ENCODE measurements at places on chromosomes 5 and 9. TPM values are rescaled to one million over a fixed set of nuclear protein-coding genes. Genes with fewer than 3 reads are reported as not detected.

Gene SPACA9
- 1.4 TPM for total RNA-seq

Gene ECM2
- total RNA-seq: not detected

Gene EFNA5
- 36.1 TPM for total RNA-seq

Gene RASGEF1C
- total RNA-seq: not detected

Gene PHYHD1
- total RNA-seq: 0.85 TPM

Gene TMEM174
- not detected for total RNA-seq

Gene IER5L
- 13.0 TPM for total RNA-seq

Gene CDKN2A
- total RNA-seq: 1.0 TPM

Gene GLRA1
- total RNA-seq: not detected

Gene PCDHA10
- total RNA-seq: 0.17 TPM

Gene WNK2
- not detected for total RNA-seq

Gene AMBP
- total RNA-seq: 0.17 TPM

Gene IRX2
- 1.7 TPM for total RNA-seq

Gene PDE8B
- under 0.01 TPM for total RNA-seq

Gene SETD9
- 14.7 TPM for total RNA-seq

Gene ENTREP1
- 8.0 TPM for total RNA-seq

Gene KIF4B
- 0.17 TPM for total RNA-seq

Gene GALNT12
- total RNA-seq: 0.34 TPM

Gene BTNL3
- total RNA-seq: not detected

Gene UBE2R2
- total RNA-seq: 20.6 TPM

Gene RAI14
- total RNA-seq: 257 TPM

Gene ZNF454
- 1.0 TPM for total RNA-seq

Gene RNF130
- total RNA-seq: 61.6 TPM

Gene ADRB2
- 11.7 TPM for total RNA-seq

Gene LHX3
- total RNA-seq: not detected

Gene WDR55
- total RNA-seq: 45.1 TPM

Gene EIF4E1B
- not detected for total RNA-seq

Gene ASPN
- total RNA-seq: not detected

Gene PCDHB15
- total RNA-seq: 0.65 TPM

Gene IL17B
- total RNA-seq: not detected

Gene FOXI1
- not detected for total RNA-seq

Gene EXOSC2
- total RNA-seq: 31.9 TPM
